ENCODE measurements at places on chromosomes 16 and 17. TPM values are rescaled to one million over a fixed set of nuclear protein-coding genes. Genes with fewer than 3 reads are reported as not detected.
A peak's percentile ranks its signal among the peaks of the same experiment; 100 is the strongest.

DNA sequence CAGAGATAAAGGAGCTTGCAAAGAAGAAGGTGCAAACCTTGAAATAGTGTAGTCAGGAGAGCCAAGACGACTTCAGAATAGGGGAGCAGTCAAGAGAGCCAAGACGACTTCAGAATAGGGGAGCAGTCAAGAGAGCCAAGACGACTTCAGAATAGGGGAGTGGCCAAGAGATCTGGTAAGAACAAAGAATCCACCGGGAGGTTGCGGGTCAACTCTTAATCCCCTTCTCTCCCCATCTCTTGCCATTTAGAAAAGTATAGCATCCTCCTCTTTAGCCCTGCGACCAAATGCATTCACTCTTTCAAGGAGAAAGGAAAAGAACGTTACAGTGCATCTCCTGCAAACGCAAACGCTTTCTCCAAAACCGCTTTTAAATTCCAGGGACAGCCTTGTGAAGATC, 713 bp downstream of the KNOP1 start:
- H3K27ac ChIP-seq, result peak overlapping the region; percentile 92
- H3K4me3 ChIP-seq, result peak overlapping the region; percentile 92
- H3K27me3 ChIP-seq, result peaks cover 3% of the 10 kb centered on the region
- H3K4me1 ChIP-seq, result peaks cover 8% of the 10 kb centered on the region

The KCNJ2 gene
- 1.3 TPM for total RNA-seq

The CACNG1 gene
- total RNA-seq, result not detected

The KRTAP4-5 gene
- not detected for total RNA-seq

The CES1 gene
- not detected for total RNA-seq

GRCh38 chr16:48591976-48592375, 18.0 kb downstream of the N4BP1 start:
- no peaks in the 10 kb centered on the region for H3K27me3 ChIP-seq
- H3K36me3 ChIP-seq, result peaks cover 43% of the 10 kb centered on the region
- no peak overlapping the region for H3K27ac ChIP-seq
- H3K4me3 ChIP-seq, result no peak overlapping the region
- no peaks in the 10 kb centered on the region for H3K4me1 ChIP-seq
- DNase-seq, result no peak

- DNase-seq, result no peak
- H3K4me3 ChIP-seq, result no peak overlapping the region
- H3K4me1 ChIP-seq, result no peaks in the 10 kb centered on the region
- H3K27ac ChIP-seq, result no peak overlapping the region
These were observed 33.4 kb upstream of the MMD start for GRCh38 chr17:55454906-55455474.

The ADAM11 gene
- 396 TPM for total RNA-seq

- no peak overlapping the region for H3K27ac ChIP-seq
- H3K27me3 ChIP-seq, result peaks cover 3% of the 10 kb centered on the region
- H3K4me1 ChIP-seq, result peaks cover 8% of the 10 kb centered on the region
- no peaks in the 10 kb centered on the region for H3K36me3 ChIP-seq
- DNase-seq, result peak; percentile 43
- no peak overlapping the region for H3K4me3 ChIP-seq
These were observed 66.0 kb downstream of the CACNG3 start for GRCh38 chr16:24322106-24322505.

The NATD1 gene
- total RNA-seq, result 45.9 TPM

- no peak for DNase-seq
- no peak overlapping the region for H3K4me3 ChIP-seq
- no peaks in the 10 kb centered on the region for H3K36me3 ChIP-seq
- peaks cover 18% of the 10 kb centered on the region for H3K4me1 ChIP-seq
- H3K27me3 ChIP-seq, result peaks cover 4% of the 10 kb centered on the region
These were observed 163.9 kb downstream of the ZFHX3 start for GRCh38 chr16:72884037-72884436.

DNA sequence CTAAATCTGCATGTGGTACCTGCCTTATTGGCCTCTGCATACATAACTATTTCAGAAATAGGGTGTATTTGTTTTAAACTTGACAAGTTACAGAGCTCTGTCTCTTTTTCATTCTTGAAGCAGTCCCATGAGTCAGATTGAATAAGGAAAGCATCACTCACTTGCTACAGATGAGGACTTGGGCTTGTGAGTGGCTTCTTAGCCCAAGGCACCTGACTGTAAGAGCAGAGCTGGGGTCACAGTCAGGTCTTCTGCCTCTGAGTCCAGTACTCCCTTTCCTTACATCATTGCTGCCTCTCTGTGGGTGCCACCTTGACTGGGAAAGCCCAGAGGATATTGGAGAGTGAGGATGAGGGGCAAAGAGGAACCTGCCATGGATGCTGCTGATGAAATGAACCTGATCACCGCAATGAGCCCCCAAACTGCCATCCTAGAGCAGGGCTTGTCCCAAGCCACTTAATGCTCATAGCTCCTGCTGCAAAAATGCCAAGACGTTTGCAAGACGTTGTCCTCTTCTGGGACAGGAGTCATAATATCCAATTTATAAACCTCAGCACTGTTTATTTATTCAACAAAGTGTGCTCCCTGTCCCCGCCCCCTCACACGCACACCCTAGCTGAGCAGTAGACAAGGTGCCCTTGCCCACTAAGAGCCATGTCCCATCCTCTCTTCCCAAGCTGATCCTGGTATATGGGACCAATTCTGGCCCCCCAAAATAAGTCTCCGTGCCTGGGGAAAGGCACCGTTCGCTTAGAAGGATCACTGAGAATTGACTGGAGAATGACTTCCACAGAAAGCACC, 74.1 kb downstream of the CCDC182 start:
- peaks cover 36% of the 10 kb centered on the region for H3K4me1 ChIP-seq
- no peak overlapping the region for H3K27ac ChIP-seq
- H3K4me3 ChIP-seq, result no peak overlapping the region
- H3K36me3 ChIP-seq, result no peaks in the 10 kb centered on the region
- DNase-seq, result no peak
- peaks cover 4% of the 10 kb centered on the region for H3K27me3 ChIP-seq

GRCh38 chr16:28554634-28555423, 1.1 kb downstream of the SGF29 start:
- DNase-seq, result no peak
- H3K4me1 ChIP-seq, result no peaks in the 10 kb centered on the region
- H3K27ac ChIP-seq, result peak overlapping the region; percentile 20
- peaks cover 1% of the 10 kb centered on the region for H3K27me3 ChIP-seq
- peaks cover 5% of the 10 kb centered on the region for H3K36me3 ChIP-seq

The NPEPPS gene
- 234 TPM for total RNA-seq

- H3K4me3 ChIP-seq, result peak overlapping the region; percentile 50
- H3K36me3 ChIP-seq, result no peaks in the 10 kb centered on the region
- H3K27me3 ChIP-seq, result peaks cover 23% of the 10 kb centered on the region
- H3K4me1 ChIP-seq, result peaks cover 42% of the 10 kb centered on the region
These were observed 4.6 kb upstream of the GSE1 start for GRCh38 chr16:85608515-85608885.

The ITGAD gene
- total RNA-seq, result not detected

The RNU2-1 gene
- 9,258 TPM for total RNA-seq

The HCRT gene
- total RNA-seq, result not detected

DNA sequence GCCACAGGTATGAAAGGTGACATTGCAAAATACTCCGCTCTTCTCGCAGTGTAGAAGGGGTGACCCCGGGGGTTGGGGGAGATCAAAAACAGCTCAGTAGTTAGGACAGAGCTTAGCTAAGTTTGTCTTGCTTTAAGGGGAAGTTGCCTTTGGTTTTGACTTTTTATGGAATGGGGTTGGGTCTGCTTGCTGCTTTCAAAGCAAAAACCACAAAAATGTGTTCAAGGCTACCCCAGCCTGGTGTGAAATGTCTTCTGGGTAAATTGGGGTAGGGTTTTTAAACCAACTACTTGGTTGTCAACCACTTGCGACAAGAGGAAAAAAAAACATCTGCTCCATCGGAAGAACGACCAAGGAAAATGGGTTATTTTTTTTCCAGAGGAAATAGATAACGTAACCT, 6.2 kb downstream of the FUS start:
- peaks cover 15% of the 10 kb centered on the region for H3K4me1 ChIP-seq
- no peak overlapping the region for H3K27ac ChIP-seq
- no peak overlapping the region for H3K4me3 ChIP-seq
- peaks cover 13% of the 10 kb centered on the region for H3K27me3 ChIP-seq

The STAC2 gene
- 1.8 TPM for total RNA-seq

The TBC1D3G gene
- not detected for total RNA-seq

The ZPBP2 gene
- not detected for total RNA-seq

DNA sequence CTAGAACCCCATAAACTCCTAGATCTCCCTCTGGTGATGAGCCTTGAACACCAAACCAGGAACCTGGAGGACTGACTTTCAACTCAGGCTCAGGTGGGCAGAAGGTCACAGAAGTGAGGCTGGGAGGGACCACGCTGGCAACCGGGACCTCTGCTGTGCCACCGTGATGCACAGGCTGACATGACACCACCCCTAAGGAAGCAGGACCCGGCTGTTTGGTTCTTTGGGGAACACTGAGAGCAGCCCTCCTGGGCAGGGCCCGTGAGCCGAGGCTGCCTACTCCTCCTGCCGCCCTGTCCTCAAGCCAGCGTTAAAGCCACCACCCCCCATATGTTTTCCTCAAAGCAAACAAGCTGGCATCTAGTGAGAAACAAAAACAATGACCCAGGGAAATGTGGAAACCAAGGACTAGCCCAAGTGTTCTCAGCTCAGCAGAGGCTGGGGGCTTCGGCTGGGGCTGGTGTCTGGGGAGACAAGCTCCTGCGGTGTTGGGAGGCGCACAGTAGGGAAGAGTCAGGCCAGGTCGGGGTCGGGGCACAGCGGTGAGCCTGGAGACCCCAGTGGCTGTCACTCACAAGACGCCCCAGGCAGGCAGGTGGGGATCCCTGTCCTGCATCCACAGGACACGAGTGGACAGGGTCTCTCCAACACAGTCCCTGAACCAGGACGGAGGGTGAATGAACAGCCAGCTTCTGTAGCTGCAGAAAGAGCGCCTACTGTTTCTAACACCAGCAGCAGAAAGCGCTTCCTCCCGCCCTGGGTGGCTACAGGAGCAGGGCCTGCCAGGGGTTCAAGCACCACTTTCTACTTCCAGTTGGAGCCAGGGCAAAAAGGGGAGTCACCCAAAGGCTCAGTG, 1.7 kb downstream of the SMIM5 start:
- peak; percentile 26 for DNase-seq
- peaks cover 22% of the 10 kb centered on the region for H3K4me1 ChIP-seq
- H3K27me3 ChIP-seq, result peaks cover 4% of the 10 kb centered on the region
- H3K4me3 ChIP-seq, result peak overlapping the region; percentile 71
- peak overlapping the region; percentile 89 for H3K27ac ChIP-seq

GRCh38 chr17:6092903-6093468, 22.8 kb downstream of the WSCD1 start:
- H3K36me3 ChIP-seq, result peaks cover 6% of the 10 kb centered on the region
- no peak for DNase-seq
- no peak overlapping the region for H3K27ac ChIP-seq

GRCh38 chr17:3845291-3845620, 790 bp downstream of the NCBP3 start:
- no peaks in the 10 kb centered on the region for H3K36me3 ChIP-seq
- H3K27ac ChIP-seq, result peak overlapping the region; percentile 90
- no peak for DNase-seq
- H3K27me3 ChIP-seq, result no peaks in the 10 kb centered on the region
- H3K4me3 ChIP-seq, result peak overlapping the region; percentile 96

The ALOX12 gene
- not detected for total RNA-seq

DNA sequence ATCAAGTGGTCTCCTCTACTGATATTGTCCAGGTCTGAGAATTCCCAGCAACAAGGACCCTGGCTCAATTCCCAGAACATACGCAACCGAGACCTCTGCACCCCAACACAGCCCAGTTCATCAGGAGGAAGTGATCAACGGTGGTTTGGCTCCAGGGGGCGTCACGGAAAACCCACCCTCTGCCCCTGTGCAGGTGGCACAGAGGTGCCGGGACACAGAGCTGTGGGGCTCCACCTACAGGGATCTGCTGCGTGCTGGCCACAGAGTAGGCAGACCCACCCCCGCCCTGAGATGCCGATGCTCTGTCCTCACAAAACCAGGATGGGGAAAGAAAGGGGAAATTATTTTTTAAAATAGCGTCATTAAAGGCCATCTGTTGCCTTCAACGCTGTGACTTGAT, 69.6 kb downstream of the LMF1 start:
- DNase-seq, result no peak
- no peak overlapping the region for H3K4me3 ChIP-seq
- no peak overlapping the region for H3K27ac ChIP-seq
- H3K27me3 ChIP-seq, result peaks cover 18% of the 10 kb centered on the region

DNA sequence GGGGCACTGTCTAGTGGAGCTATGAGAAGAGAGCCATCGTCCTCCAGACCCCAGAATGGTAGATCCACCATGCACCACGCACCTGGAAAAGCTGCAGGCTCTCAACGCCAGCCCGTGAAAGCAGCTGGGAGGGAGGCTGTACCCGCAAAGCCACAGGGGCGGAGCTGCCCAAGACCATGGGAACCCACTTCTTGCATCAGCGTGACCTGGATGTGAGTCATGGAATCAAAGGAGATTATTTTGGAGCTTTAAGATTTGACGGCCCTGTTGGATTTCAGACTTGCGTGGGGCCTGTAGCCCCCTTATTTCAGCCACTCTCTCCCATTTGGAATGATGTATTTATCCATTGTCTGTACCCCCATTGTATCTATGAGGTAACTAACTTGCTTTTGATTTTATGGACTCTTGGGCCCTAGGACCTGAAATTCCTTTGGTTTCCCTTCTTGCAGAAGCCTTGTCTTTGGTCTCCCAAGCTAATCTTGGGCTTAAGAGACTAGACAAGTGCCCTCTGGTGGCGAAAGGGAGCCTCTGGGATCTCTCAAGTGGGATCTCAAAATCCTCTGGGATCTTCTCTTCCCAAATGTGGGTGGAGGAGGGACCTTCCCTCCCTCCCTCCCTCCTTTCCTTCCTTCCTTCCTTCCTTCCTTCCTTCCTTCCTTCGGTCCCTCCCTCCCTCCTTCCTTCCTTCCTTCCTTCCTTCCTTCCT, 58.2 kb upstream of the HAPSTR1 start:
- peaks cover 2% of the 10 kb centered on the region for H3K27me3 ChIP-seq
- DNase-seq, result peak; percentile 28
- no peaks in the 10 kb centered on the region for H3K36me3 ChIP-seq

The CD300LB gene
- not detected for total RNA-seq

The HASPIN gene
- 2.3 TPM for total RNA-seq

The MLKL gene
- total RNA-seq, result not detected

GRCh38 chr17:71104225-71104624, 934.9 kb downstream of the KCNJ2 start:
- H3K4me1 ChIP-seq, result no peaks in the 10 kb centered on the region
- H3K36me3 ChIP-seq, result no peaks in the 10 kb centered on the region
- H3K27ac ChIP-seq, result no peak overlapping the region
- no peaks in the 10 kb centered on the region for H3K27me3 ChIP-seq
- no peak overlapping the region for H3K4me3 ChIP-seq

The TRAPPC1 gene
- total RNA-seq, result 214 TPM

DNA sequence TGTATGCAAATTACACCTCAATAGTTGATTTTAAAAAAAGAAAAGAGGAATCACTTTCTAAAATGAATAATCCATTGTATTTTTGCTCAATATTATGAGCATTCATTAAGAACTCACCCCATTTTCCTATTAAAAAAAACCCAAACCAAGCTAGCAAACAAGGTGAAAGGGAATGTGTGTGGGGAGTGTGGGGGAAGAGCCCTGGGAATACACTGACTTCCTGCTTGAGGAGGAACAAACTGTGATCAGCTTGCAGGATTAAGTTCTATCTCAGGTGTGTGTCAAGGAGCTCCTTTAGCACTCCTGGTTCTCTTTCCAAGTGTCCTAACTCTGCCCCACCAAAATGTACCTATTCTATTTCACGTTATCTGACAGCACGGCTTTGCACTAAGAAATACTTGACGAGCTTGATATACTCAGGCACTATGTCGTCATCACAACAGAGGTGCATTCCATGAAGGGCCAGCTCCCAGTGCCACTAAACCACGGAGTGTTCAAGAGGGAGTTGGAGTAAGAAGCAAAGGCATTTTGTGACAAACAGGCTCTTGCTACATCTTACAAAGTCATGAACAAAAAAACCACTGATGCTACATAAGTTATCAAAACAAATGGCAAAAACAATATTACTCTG, 73.2 kb downstream of the MYH10 start:
- no peak overlapping the region for H3K27ac ChIP-seq
- H3K4me1 ChIP-seq, result peaks cover 11% of the 10 kb centered on the region
- no peaks in the 10 kb centered on the region for H3K27me3 ChIP-seq

The GCGR gene
- 6.7 TPM for total RNA-seq

The KRT23 gene
- not detected for total RNA-seq

The ERN2 gene
- total RNA-seq, result 0.64 TPM
